ENCODE measurements at places on chromosomes 7 and 10.

- peak; percentile 36 for DNase-seq
These were observed 3.6 kb downstream of the FAM53B start for GRCh38 chr10:124740369-124741280.

GRCh38 chr7:57305192-57305748, 144.7 kb upstream of the ZNF716 start:
- DNase-seq = no peak

DNA sequence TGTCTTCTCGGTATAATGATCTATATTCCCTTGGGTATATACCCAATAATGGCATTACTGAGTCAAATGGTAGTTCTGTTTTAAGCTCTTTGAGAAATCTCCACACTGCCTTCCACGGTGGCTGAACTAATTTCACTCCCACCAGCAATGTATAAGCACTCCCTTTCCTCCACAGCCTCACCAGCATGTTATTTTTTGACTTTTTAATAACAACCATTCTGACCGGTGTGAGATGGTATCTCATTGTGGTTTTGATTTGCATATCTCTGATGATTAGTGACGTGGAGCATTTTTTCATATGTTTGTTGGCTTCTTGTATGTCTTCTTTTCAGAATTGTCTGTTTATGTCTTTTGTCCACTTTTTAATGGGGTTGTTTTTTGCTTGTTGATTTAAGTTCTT, 33.6 kb downstream of the KIAA1217 start:
- no peak for DNase-seq

DNA sequence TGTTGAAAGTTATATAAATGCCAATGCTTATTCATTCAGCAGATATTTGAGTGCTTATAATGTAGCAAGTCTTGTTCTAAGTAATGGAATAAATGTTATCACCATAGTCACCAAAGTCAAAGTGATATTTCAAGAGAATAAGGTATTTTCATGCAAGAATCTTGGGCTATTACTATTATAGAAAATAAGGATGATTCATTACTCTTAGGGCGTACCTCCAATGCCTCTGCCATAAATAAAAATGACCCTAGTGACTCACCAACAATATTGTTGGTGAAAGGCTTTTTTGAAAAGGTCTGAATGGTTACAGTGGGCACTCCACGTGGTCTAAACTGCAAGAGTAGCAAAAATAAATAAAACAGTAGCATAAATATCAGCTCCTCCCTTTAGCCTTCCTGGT, 68.4 kb downstream of the RALA start:
- DNase-seq = no peak

DNA sequence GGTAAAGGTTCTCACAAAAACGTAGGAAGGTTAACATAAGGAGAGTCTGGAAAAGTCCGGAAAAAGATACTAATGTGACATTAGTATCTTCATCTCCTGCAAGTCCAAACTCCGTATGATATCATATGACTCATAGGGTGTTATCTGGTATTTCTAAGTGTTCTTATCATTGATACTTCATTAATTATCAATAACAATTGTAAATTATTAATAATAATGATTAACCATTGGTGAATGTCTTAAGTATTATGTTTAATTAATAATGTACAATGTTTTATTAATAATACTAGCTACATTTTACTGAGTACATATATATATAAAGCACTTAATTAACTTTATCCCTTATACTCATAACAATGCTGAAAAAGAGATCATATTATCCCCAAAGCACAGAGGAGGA, 402.4 kb downstream of the SEMA3D start:
- no peak for DNase-seq

GRCh38 chr10:91598211-91598977, 34.5 kb downstream of the PPP1R3C start:
- DNase-seq = no peak

DNA sequence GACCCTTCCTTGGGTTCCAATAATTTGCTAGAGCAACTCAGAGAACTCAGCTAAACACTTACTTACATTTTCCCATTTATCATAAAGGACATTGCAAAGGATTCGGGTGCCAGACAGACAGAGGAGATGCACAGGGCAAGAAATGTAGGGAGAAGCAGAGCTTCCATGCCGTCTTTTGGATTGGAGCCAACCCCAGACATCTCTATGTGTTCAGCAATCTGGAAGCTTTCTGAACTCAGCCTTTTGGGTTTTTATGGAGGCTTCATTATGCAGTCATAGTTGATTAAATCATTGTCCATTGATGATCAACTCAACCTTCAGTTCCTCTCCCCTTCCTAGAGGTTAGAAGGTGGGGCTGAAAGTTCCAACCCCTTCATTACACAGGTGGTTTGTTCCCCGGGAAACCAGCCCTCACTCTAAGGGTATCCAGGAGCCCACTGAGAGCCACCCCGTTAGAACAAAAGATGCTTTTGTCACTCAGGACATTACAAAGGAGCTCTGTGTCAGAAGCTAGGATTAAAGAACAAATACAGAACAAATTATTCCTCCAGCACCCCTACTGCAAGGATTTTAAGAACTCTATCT, 211.9 kb upstream of the VSTM2A start:
- DNase-seq = no peak

DNA sequence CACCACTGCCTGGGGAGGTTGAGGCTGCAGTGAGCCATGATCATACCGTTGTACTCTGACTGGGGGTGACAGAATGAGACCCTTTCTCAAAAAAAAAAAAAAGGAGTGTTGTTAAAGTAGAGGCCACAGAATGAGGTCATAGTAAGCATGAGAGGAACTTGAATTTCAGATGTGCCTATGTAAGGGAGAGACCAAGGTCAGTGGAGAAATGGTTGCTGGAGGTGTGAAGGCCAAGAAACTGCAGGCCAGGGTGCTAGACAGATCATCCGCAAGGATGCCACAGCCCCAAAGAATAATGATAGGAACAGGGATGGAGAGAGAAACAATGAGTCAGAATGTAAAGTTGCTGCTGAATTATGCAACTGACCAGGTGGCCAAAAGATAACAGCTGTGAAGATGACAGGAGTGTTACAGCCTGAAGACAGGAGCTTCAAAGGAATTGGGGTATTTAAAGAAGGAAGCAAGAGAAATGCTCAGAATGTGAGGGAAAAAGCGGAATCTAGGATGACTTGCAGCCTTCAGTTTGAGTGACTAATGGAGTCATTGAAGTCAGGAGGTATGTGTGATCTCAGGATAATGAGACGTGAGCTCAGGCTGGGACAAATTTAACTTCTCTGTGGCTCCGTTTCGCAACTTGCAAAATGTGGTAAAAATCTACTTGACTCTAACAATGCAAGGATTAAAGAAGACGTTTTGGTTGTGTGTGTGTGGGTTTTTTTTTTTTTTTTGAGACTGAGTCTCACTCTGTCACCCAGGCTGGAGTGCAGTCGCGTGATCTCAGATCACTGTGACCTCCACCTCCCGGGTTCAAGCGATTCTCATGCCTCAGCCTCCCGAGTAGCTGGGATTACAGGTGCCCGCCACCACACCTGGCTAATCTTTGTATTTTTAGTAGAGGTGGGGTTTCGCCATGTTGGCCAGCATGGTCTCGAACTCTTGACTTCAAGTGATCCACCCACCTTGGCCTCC, 22.2 kb downstream of the TYW1B start:
- DNase-seq = no peak

- DNase-seq = no peak
These were observed 70.2 kb upstream of the FERD3L start for GRCh38 chr7:19215412-19215811.

DNA sequence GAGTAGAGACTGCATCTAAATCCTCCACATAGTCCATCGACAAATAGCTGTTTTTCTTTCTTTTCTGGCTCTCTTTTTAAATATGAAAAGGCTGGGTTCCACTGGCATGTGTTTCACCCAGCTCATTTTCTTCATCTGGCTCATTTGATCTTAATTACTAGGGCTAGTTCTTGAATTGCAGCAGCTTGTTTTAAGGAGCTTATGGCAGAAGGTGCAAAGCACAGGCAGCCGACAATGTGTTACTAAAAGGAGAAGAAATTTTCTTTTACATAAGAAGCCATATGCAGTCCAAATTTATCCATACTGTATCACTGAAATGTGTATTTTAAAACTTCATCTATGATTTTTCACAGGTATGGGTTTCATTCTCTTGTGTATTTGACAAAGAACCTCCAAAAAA, 205.6 kb upstream of the PTER start:
- no peak for DNase-seq

DNA sequence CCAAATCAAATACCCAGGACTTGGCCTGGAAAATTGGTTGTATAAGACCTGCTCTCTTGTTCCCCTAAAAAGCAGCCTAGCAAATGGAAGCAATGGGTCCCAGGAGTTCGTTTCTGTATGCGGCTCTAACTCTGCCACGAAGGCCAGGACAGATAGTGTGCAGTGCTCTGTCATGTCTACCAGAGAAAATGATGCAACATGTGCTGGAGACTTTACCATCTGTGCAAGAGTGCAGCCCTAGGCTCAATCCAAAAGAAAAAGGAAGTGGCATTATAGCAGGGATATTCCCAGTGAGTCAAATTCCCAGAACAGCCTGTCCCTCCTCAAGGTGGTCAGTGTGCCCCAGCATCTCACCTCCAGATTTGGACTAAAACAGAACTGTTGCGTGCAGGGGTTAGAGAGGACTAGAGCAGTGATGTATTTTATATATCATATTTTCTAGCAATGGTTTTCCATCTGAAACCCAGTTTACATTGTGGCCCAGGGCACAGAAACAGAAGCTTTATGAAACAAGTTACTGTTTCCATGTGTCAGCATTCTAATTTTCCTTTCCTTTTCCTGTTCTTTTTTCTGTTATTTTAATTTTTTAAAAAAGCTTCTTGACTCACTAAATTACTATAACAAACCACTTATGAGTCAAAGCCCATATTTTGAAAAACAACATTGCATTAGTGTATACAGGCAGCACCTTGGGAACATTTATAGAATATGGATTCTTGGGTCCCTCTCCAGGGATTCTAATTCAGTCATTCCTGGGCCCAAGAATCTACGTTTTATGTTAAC, 311.2 kb downstream of the RNLS start:
- no peak for DNase-seq

DNA sequence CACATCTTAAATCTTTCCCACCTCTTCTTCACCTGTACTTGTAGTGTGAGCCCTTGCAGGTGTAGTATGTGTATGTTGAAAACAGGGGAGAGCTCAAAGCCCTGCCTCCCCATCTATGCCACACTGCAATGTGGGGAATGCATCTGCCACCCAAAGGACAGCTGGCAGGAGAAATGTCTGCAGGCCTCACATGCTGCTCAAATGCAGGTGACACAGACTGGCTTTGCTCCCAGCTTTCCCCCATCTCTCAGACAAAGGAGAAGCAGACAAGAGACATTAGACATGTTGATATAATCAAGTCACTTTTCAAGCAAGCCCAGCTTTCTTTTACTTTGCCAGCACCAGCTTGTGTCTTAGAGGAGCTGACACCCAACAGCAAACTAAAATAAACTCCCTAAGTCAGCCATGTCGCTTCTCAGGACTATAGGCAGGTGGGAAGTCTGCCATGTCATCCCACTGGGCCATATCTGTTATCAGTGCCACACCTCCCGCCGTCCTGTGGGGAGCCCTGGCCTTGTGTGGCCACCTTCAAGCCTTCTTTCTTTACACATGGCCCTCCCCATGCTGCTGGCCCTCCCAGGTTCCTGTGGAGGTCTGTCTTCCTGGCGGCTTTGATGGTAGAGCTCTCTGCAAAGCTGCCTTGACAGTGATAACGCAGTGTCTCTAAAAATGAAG, 102.1 kb downstream of the CXCL12 start:
- DNase-seq = no peak

GRCh38 chr10:114779803-114780576, 41.6 kb upstream of the FHIP2A start:
- DNase-seq = no peak

DNA sequence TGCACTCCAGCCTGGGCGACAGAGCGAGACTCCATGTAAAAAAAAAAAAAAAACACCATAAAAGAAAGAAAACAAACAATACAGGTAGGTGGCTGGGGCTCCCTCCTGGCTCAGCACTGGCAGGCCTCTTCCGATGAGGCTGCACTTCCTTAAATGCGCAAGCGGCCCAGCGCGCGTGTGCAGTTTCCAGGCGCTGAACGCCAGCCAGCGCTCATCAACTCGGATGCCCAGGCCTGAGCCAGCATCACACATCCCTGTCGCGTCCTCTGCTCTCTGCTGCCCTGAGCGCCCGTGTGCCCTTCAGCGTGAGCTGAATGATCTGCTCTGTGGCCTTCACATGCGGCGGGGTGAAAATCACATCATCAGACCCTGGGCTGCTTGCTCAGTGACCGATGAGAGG, 31.8 kb downstream of the NUDT1 start:
- DNase-seq = no peak

DNA sequence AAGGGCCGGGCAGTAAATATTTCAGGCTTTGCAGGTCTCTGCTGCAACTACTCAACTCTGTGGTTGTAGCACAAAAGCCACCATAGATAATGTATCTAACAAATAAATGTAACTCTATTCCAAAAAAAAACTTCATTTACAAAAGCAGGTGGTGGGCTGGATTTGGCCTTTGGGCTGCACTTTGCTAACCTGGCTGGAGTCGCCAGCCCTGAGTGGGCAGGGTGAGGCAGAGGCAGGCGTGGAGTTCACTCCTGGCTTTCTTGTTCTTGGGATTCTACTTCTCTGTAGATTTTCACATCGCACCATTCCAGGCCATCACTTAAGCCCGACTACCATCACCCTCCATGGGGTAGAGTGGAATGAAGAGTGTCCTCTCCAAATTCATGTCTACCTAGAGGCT, 367.6 kb upstream of the MGMT start:
- DNase-seq = no peak

- DNase-seq = no peak
These were observed 554.0 kb downstream of the AUTS2 start for GRCh38 chr7:70152313-70152712.

DNA sequence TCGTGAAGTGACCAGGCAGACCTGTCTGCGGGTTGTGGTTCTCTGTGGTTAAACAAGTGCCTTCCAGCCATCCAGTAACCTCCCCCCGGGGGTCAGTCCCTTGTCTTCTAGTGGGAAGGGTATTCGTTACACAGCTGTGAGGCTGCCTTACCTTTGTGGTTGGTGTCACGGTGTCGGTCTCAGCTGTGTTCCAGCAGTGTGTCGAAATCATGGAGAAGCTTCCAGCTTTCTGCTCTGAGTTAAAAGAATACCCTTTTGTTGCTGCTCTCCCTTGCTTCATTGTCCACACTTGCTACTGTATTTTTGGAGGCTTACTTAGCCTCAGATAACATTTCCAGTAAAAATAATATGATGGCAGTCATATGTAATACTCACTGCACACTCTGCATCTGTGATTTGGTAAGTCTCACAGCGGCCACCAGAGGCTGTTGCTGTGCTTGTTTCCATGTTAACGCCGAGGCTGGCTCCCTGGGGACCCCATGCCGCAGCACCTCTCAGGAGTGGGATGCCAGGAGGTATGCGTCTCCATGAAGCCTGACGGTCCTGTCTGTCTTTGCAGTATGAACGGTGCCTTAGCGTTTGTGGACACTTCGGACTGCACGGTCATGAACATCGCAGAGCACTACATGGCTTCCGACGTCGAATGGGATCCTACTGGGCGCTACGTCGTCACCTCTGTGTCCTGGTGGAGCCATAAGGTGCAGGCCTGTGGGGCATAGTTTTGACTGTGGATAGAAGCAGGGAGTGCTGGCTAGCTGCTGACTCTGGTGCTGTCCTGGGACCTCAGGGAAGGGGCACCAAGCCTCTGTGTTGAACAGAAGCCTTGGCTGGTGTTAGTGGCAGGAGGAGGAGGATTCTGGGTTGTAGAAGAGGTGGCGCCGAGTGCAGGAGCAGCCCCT, 20.5 kb downstream of the EIF3B start:
- no peak for DNase-seq
